Type B pancreatic cell (in vitro differentiated cells): ENCODE measurements at places on chromosomes 4 and X. TPM values are rescaled to one million over a fixed set of nuclear protein-coding genes. Genes with fewer than 3 reads are reported as not detected.

DNA sequence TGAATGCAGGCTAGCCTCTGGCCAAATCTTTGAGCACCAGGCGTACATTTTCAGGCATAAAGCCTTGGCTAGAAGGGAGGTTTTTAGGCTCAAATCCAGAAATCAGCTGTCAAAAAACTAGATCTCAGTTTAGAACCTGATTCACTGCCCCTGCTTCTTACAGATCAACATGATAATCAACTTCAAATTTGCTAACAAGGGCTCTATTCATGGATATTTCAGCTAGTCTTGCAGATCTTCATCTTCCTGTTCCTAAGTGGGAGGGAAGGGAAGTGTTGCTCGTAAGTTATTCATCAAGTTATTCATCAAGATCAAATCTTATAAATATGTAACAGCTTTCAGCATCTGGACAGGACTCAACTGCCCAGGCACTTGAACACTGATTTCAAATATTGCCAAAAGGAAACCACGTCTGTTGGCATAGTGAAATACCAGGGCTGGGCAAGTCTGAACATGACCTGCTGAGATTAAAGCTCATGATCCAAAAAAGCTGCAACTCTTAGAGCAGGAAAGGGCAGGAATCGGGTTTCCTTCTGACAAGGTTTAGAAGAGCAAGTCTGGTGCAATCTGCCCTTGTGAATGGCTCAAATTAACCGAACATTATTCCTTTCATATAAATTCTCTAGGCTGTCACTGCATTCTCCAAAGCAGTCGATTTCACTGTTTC lies 200.3 kb downstream of the PDGFC start:
- peaks cover 10% of the 10 kb centered on the region for H3K36me3 ChIP-seq
- no peaks in the 10 kb centered on the region for H3K27me3 ChIP-seq
- no peak for DNase-seq
- peaks cover 41% of the 10 kb centered on the region for H3K4me1 ChIP-seq

GRCh38 chr4:24180586-24180985 lies 290.7 kb upstream of the PPARGC1A start:
- no peaks in the 10 kb centered on the region for H3K36me3 ChIP-seq
- H3K4me1 ChIP-seq: no peaks in the 10 kb centered on the region

- H3K27ac ChIP-seq: no peak overlapping the region
- DNase-seq: no peak
- H3K4me3 ChIP-seq: no peak overlapping the region
- no peaks in the 10 kb centered on the region for H3K27me3 ChIP-seq
- H3K4me1 ChIP-seq: peaks cover 6% of the 10 kb centered on the region
These were observed 390.0 kb downstream of the FAT4 start for GRCh38 chr4:125704726-125705125.

ADAM29 gene
- 0.29 TPM in 1 of 2 replicates, not detected in the other for total RNA-seq
